AG10803 (cell line): ENCODE measurements at places on chromosomes 7 and 10.

- peak; percentile 75 for DNase-seq
Measured at GRCh38 chr7:24052572-24053260, 231.3 kb upstream of the NPY start.

DNA sequence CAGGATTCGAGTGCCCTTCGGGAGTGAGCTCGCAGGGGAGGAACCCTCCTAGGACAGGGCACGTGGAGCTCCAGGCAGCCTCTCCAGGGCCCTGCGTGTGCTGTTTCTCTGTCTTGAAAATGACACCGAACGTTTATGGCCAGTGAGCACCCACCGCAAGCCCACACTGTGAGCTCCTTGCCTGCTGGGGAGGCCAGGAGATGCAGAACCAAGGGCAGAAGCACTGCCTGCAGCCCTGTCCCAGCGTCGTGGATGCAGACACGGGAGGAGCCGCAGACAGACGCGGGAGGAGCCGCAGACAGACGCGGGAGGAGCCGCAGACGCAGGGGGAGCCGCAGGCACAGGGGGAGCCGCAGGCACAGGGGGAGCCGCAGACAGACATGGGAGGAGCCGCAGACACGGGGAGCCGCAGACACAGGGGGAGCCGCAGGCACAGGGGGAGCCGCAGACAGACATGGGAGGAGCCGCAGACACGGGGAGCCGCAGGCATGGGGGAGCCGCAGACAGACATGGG lies 314.4 kb downstream of the PTPRN2 start:
- no peak for DNase-seq

- DNase-seq = no peak
Measured at GRCh38 chr7:45074528-45075354, 14.0 kb downstream of the NACAD start.

DNA sequence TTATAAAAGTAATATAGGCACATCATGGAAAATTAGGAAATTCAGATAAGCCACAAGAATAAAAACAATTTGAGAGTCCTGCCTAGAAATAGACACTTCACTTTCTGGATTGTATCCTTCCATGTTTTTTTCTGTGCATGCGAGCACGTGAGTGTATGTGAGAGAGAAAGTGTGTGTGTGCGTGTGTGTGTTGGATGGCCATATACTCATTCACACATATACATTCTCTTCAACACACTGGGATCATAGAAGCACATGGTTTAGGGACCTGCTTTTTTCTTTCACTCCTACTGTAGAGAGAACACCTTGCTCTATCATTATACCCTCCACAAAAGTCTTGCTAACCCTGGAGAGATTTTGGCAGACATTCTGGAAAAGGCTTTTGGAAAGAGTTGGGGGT lies 7.5 kb downstream of the FFAR4 start:
- DNase-seq = no peak

DNA sequence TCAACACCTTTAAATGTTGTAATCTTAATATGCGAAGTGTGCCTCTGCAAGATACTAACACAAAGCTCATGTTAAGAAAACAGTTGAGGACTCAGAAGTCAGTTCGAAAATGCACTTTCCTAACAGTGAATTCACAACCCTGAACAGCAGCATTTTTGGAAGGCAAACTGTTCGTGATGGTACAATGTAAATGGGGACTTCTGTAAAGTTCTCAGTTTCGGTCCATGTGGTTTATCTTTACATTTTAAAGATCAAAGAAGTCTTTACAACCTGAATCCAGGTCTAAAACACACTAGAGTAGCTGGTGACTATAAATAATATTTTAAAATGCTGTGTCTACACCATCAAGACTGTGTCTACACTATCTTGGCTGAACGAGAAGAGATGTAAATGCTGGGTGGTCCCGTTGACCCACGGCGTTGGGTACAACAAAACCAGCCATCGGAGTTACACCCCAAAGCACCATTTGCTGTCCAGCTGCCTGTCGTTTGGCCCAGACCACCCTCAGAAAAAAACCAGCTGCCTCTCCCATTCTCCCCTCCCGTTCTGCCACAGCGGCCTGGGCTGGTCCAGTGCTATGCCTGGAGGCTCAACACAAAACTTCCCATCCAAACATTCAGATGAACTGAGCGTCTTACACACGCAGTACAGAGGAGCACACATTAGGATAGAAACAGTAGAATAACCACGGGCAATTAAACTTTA lies 42.9 kb downstream of the MKI67 start:
- DNase-seq = no peak

- DNase-seq = no peak
Measured at GRCh38 chr7:101740981-101741725, 76.3 kb upstream of the CUX1 start.

DNA sequence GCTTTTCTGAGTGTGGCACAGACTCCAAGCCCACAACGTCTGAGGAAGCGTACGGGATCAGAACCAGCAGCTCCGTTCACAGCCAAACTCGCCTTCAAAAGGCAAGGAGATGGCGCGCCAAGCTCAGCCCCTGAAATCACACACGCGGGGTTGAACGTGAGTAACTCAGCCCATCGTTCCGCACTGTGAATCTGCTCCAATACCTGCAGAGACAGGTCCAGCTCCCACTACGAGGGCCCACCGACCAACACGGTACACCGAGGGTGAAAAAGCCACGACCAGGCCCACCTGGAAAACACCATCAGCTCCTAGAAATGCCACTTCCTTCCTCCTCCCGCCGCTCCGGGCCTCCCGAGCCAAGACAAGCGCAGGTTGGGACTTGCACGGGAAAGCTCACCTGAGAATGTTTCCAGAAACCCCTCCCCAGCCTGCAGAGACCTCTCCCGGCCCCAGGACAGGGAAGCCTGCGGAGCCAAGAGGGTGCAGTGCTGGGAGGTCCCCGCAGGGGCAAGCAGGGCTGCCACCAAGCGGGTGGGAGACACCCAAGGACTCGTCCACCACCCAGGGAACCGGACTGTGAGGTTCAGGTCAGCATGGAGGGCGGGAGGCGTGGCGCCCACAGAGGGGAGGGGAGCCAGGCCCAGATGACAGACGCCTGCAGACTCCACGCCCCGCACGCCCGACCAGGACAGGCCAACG lies 93.9 kb upstream of the PDGFA start:
- DNase-seq = no peak

- no peak for DNase-seq
Measured at GRCh38 chr7:95582578-95583293, 13.6 kb downstream of the PDK4 start.

DNA sequence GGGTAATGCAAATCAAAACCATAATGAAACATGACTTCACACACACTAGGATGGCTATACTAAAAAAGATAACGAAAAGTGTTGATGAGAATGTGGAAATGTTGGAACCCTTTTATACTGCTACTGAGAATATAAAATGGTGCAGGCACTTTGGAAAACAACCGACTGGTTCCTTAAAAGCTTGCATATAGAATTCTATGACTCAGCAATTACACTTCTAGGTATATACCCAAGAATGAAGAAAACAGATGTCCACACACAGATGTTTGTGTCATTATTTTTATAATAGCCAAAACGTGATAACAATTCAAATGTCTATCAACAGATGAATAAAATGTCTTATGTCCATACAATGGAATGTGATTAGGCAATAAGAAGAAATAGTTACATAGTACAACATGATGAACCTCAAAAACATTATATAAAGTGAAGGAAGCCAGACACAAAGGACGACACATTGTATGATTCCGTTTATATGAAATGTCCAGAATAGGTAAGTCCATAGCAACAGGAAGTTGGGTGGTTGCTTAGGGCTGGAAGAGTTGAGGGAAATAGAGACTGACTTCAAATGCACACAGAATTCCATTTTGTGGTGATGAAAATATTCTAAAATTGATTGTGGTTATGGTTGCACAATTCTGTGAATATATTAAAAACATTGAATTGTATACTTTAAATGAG lies 148.3 kb upstream of the PHYHIPL start:
- DNase-seq = peak; percentile 66

DNA sequence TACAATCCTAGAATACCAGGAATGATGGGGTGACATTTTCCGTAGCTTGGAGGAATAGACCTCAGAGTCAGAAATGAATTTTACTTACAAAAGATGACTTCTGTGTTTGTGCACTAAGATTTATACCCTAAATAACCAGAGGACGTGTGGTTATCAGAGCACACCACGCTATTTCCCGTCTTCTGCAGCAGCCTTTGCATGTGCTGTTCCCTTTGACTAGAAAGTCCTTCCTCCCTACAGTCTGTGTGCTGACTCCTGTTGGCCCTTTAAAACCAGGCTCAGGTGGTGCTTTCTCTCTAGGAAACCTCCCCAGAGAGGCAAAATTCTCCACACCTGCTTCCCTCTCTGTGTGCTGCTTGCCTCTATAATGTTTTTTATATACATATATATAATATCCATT lies 73.3 kb upstream of the SMNDC1 start:
- DNase-seq = no peak

GRCh38 chr7:132708470-132708869 lies 132.2 kb upstream of the PLXNA4 start:
- DNase-seq = no peak

DNA sequence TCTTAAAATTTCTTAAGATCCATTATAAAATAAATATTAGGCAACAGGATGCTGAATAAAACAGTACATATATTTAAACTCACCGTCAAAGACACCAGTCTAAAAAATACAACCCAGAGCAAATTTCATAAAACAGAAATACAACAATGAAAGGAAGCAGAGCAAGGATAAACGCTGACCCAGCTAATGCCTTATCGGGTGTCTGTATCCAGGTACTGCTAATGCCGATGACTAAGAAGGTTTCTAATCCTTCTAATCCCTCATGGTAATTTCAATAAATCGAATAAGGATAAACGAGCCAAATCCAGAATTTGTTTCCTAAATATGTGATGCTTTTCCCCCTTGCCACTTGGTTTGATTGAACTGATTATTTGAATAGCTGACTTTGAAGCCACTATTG lies 1.7 kb downstream of the HYCC1 start:
- DNase-seq = no peak

DNA sequence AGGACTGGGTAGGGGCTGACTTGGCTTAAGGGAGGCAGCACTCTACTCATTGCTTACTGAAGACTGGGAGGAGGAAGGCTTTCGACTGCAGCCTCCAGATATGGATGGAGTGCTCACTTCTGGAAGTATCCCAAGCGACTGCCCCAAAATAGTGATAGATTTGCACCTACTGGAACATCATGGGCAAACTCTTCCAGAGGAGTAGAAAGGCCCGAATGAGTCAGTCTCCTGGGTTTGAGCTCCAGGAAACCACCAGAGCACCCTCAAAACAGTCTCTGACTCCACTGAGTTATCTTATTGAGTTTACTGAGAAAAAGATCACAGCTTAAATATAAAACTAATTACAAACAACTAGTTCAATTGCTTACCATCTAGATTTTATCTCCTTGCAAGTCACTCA lies 37.2 kb upstream of the PDLIM1 start:
- DNase-seq = no peak

GRCh38 chr10:28036587-28036986 lies 37.7 kb upstream of the ODAD2 start:
- peak; percentile 49 for DNase-seq

DNA sequence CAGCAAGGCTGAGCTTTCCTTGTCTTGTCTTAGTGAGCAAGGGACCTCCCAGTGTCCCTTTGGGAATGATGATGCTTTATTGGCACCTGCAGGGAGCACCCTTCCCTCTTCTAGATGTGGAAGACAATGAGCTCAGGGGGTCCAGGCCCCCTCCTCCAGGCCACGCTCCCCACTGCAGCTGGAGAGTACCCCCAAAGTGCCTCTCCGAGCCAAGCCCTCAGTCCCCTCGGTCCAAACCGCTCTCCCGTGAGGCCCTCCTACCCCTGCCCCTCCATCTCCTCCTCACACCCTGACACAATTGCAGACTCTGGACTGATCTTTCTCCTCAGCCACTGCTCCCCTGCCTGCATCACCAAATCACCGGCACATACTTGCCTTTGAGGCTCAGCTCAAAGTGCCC lies 16.7 kb downstream of the RBP3 start:
- DNase-seq = no peak

- peak; percentile 76 for DNase-seq
Measured at GRCh38 chr7:143381427-143382125, 431 bp downstream of the ZYX start.

GRCh38 chr7:155918720-155919390 lies 106.6 kb upstream of the SHH start:
- DNase-seq = no peak

DNA sequence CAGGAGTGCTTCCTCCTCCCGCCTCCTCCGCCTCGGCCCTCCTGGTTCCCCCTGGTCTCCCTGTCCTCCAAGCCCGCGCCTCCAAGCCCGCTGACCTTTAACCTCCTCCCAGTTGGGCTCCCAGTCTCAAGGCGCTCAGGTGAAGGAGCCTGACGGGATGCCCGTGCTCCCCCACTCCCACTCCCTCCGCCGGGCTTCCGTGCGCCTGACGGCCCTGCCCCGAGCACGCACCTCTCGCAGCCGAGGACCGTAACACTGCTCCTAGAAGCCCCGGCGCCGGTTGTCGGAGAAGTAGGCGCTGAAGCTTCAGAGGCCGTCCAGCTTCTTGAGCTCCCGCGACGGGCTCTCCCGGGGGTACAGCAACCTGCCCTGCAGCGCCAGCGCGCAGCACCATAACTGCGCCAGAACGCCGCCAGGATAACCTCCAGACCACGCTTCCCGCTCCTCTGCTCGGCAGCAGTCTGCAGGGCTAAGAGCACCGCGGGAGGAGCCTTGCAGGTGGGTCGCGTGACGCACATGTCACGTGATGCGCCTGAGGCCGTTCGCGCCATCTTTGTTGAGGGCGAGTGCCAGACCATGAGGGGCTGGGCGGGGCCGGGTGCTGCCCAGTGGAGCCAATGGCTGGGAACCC lies 71.0 kb upstream of the ZNF479 start:
- no peak for DNase-seq

- no peak for DNase-seq
Measured at GRCh38 chr10:9294865-9295264, 1240.4 kb downstream of the GATA3 start.

DNA sequence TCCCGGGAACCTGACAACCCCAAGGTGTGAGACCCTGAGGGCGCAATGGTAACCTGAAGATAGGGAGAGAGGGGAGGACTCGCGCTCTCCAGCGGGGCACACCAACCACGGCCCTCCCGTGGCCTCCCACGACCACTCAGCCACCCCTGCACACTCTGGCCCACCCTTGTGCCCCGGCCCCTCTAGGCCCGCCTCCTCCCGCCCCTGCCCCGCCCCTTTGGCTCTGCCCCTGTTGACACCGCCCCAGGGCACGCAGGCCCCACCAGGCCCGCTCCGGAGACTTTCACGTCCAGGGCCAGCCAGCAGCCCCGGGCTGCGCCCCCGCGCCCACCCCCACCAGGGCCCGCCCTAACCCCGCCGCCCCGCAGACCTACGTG lies 10.9 kb downstream of the ATG9B start:
- no peak for DNase-seq

DNA sequence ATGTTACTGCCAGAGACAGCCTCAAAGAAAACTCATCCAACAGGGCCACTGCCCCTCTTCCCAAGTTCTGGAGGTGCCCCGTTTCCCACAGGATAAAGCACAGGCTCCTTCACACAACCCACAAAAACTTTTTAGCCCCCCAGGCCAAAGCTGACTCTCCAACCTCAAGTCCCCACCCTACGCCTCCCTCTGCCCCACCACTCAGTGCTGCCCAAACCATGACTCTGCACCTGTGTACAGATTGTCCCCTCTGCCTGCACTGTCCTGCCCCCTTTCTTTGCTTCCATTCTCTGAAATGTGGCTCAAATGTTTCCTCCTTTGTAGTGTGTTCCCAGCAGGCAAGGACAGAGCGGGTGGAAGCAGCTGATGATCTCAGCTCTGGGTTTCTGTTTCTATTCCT lies 284.0 kb downstream of the GRID1 start:
- no peak for DNase-seq

- no peak for DNase-seq
Measured at GRCh38 chr10:14325325-14325955, 5.3 kb downstream of the FRMD4A start.

GRCh38 chr10:30832749-30833627 lies 198.7 kb downstream of the ZNF438 start:
- DNase-seq = no peak

- no peak for DNase-seq
Measured at GRCh38 chr10:113044016-113044755, 94.1 kb downstream of the TCF7L2 start.
